ENCODE measurements at places on chromosomes 1 and 21.

GRCh38 chr1:8357329-8358101, 39.6 kb downstream of the SLC45A1 start:
- no peak for DNase-seq

DNA sequence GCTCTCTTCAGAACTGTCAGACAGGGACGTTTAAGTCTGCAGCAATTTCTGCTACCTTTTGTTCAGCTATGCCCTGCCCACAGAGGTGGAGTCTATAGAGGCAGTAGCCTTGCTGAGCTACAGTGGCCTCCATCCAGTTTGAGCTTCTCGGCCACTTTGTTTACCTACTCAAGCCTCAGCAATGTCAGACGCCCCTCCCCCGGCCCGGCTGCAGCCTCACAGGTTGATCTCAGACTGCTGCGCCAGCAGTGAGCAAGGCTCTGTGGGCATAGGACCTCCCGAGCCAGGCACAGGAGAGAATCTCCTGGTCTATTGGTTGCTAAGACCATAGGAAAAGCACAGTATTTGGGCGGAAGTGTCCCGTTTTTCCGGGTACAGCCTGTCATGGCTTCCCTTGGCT, 89.9 kb upstream of the PDC start:
- no peak for DNase-seq

DNA sequence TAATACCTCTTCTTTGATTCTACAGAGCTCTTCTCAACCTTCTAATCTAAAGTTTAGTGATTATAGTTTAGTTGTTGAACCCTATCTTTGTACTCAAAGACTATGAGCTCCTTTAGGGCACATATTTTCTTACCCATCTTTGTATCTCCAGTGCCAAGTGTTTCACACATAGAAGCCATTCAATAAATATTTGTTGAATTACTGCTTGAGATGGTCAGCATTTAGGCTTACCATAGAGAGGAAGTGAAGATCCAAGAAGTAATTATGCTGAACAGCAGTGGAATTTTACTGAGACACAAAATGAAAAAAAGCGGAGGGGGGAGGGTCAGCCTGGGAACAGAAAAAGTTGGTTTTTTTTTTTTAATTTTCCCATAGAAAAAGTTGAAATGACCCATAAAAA, 21.9 kb downstream of the PIK3R3 start:
- no peak for DNase-seq

DNA sequence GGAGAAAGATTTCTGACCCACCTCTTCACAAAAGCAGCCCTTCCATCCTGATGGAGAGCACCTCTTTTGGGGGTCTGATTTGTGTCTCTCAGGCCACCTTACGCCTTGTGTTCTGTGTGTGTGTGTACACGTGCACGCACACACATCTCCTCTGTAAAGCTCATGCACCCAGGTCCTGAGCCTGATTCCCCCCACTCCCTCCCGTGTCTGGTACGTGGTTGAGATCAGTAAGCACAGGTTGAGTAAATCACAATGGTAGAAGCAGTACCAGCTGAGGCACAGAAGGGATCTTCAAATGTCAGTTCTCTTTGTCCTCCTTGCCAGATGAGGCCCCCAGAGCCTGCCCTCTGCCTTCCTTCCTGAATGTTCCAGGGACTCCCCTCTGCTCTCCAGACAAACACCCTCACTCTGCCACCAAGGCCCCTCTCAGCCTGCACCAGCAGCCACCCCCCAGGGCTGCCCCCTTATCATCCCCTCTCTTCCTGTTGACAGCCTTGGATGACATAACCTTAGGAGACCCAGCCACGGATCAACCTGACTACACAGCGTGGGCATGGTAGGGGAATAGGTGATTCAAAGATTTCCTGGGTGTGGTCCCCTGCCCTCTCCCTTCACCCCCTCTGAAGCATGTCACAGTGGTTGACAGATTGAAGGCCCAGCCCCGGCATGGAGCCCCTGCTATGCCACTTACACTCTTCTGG, 112.8 kb downstream of the HIVEP3 start:
- no peak for DNase-seq

DNA sequence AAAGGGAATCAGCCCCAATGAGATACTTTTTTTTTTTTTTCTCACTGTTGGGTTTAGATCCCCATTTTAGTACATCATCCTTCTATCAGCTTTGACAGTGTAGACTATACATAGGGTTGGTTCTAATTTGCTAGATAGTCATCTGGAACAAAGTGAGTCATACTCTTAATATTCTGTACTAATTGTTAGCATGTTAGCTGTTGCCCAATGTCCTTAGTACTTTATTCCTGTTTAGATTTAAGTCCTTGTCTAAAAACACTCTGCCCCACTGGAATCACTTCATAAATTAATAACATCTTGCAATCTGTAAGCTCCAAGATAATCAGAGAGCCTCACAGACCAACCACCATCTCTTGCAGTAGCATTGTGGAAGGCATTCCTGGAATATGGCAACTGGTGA, 209.8 kb upstream of the KIAA0040 start:
- DNase-seq, result no peak

DNA sequence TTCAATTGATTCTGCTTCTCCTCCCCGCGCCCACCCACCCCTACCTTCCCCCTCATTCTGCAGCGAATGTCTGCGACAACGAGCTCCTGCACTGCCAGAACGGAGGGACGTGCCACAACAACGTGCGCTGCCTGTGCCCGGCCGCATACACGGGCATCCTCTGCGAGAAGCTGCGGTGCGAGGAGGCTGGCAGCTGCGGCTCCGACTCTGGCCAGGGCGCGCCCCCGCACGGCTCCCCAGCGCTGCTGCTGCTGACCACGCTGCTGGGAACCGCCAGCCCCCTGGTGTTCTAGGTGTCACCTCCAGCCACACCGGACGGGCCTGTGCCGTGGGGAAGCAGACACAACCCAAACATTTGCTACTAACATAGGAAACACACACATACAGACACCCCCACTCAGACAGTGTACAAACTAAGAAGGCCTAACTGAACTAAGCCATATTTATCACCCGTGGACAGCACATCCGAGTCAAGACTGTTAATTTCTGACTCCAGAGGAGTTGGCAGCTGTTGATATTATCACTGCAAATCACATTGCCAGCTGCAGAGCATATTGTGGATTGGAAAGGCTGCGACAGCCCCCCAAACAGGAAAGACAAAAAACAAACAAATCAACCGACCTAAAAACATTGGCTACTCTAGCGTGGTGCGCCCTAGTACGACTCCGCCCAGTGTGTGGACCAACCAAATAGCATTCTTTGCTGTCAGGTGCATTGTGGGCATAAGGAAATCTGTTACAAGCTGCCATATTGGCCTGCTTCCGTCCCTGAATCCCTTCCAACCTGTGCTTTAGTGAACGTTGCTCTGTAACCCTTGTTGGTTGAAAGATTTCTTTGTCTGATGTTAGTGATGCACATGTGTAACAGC, 339.9 kb downstream of the NTNG1 start:
- DNase-seq, result no peak

DNA sequence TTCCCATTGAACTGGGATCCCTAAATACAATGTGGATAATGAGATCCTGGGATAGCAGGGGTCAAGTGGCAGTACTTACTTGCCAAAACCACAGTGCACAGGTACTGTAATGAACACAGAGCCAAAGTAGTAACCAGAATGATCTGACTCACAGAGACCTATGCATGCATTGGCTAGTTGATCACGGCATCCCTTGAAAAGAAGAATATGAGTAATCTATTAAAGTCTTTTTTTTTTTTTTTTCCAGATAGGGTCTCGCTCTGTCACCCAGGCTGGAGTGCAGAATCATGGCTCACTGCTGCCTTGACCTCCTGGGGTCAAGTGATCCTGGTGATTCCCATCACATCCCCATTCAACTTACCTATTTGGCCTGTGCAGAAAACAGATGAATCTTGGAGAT, 29.4 kb upstream of the EIF4G3 start:
- no peak for DNase-seq

DNA sequence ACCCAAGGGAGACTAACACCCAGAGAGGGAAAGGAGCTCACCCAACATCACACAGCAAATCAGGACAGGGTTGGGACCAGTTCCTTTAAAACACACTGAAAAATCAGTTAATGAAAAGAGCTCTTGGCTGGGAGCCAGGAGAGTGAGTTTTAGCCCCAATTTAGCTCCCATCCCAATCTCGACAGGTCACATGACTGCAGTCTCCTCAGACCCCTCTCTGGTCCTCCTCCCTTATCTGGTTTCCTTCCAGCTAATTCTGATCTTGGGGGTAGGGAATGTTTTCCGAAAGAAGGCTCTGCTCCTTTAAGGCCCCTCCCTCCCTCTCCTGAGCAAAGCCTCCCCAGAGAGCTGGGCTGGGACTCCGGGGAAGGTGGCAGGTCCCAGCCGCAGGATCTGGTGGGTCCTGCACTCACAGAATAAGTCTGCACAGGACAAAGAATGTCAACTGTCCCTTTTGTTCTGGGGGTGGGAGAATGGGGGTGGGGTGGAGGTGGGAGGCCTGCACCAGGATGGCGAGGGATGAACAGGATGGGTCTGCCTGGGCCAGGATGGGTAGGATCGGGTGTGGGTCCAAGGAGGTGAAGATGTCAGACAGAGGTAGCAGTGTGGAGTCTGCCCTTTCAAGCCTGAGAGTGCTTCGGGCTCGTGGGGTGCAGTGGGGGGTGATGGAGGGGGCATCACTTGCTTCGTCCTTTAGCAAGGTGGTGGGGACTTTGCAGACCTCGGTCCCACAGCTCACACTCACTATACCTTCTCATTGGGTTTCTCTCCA, 57.3 kb upstream of the SSBP3 start:
- no peak for DNase-seq

- DNase-seq, result no peak
Observed at GRCh38 chr1:97784661-97785060, 136.2 kb downstream of the DPYD start.

- DNase-seq, result no peak
Observed at GRCh38 chr1:56456435-56457101, 122.8 kb downstream of the PLPP3 start.

- DNase-seq, result no peak
Observed at GRCh38 chr1:11558871-11559590, 80.1 kb downstream of the DISP3 start.

- DNase-seq, result no peak
Observed at GRCh38 chr1:17045634-17046333, 8.0 kb downstream of the SDHB start.

DNA sequence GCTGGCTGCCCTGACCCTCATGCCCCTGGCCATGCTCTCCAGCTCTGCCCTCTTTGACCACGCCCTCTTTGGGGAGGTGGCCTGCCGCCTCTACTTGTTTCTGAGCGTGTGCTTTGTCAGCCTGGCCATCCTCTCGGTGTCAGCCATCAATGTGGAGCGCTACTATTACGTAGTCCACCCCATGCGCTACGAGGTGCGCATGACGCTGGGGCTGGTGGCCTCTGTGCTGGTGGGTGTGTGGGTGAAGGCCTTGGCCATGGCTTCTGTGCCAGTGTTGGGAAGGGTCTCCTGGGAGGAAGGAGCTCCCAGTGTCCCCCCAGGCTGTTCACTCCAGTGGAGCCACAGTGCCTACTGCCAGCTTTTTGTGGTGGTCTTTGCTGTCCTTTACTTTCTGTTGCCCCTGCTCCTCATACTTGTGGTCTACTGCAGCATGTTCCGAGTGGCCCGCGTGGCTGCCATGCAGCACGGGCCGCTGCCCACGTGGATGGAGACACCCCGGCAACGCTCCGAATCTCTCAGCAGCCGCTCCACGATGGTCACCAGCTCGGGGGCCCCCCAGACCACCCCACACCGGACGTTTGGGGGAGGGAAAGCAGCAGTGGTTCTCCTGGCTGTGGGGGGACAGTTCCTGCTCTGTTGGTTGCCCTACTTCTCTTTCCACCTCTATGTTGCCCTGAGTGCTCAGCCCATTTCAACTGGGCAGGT, 3.8 kb downstream of the GPR61 start:
- no peak for DNase-seq

DNA sequence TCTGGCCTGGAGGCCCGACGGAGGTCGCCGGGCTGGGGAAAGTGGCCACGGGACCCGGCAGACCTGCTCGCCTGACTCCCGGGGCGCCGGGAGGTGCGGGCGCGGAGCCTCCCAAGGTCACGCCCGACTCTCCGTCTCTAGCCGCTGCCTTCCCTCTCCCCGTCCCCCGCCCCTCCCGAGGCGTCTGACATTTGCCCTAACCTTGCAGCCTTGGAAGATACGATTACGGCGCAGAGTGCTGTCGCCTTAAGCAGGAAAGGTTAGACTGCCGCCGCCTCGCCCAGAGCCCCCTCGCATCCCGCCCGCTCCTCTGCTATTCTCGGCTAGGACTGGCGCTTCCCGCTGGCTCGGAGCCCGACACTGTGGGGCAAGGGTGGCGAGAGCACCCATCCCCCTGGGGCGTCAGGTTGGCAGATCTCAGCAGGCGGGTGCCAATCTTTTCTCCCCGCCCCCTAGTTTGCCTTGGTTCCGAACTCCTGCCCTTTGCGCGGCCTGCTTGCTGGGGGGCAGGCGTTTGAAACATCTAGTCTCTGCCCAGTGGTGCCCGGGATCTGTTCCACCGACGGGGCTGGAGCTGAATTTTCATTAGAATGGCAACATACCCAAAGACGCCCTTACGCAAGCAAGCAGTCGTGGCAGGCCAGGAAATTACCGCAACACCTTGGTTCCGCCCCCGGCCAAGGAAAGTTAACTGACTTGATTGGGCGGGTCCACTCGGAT, 835 bp downstream of the PGM1 start:
- DNase-seq, result peak; percentile 56

GRCh38 chr1:225700889-225701465, 48.1 kb upstream of the ENAH start:
- no peak for DNase-seq

GRCh38 chr1:47901001-47901575, 96.1 kb downstream of the TRABD2B start:
- no peak for DNase-seq

DNA sequence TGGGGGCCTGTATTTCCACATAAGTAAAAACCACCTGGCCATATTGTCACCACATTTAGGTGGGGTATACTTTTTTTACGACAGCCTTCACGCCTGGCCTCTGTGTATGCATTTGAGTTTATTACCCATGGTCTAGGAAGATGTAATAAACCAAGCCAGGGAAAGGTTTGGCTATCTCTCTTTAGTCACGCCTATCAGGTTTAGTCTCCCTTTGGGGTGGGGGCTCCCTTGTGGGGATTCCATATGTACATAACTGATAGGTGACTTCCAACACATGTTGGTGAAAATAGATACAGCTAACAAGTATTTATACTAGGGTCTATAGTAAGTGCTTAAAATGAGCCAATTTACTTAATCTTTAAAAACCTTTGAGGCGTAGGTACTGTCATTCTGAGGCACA, 4.2 kb downstream of the YBX1 start:
- DNase-seq, result no peak

- no peak for DNase-seq
Observed at GRCh38 chr1:234842726-234843641, 233.0 kb upstream of the IRF2BP2 start.

- DNase-seq, result no peak
Observed at GRCh38 chr1:184803180-184803492, 48.5 kb upstream of the EDEM3 start.

DNA sequence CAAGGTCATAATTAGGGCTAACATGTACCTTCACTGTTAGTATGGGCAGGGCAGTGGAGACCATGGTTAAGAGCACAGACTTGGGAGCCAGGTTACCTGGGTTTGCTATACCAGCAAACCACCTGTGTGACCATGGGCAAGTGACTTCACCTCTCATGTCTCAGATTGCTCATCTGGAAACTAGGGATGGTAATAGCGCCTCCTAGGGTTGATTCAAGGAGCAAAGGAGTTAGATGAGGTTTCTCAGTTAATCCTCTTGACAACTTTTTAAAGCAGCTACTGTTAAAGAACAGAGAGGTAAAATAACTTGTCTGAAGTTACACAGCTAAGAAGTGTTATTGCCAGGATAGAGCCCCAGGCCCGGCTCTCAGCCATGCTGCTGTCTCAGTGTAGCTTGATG, 790 bp upstream of the MATN1 start:
- DNase-seq, result no peak

Data from stimulated activated naive CD4-positive, alpha-beta T cell (primary cell).